ENCODE measurements at places on chromosomes 1 and 21.
A peak's percentile ranks its signal among the peaks of the same experiment; 100 is the strongest.

- no peak for DNase-seq
Measured at GRCh38 chr1:4019606-4020331, 119.7 kb upstream of the C1orf174 start.

- no peak for DNase-seq
Measured at GRCh38 chr21:36155603-36156338, 853 bp upstream of the DOP1B start.

DNA sequence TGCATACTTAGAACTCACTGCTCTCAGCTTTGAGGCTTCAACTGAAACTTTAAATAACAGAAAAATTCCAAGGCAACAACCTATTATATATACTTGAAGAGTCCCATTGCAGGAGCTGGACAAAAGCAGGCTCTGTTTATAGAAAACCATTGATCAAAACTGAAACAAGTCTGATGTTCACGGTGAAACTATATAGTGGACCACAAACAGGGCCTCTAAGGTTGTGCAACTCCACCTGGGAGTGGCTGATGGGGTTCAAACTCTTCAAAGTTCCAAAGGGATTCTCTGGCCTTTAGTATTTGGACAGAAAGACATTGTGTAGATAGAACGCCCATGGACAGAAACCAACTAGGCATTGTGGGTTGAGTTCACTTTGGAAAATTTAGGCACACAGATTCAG lies 140.3 kb downstream of the ZC3H11B start:
- DNase-seq: no peak

GRCh38 chr1:6785318-6785727 lies at the start of gene CAMTA1:
TSS of gene CAMTA1 (plus strand) at chr1:6785454. CDS start at chr1:6785531, 77 bp downstream.
- DNase-seq: no peak

DNA sequence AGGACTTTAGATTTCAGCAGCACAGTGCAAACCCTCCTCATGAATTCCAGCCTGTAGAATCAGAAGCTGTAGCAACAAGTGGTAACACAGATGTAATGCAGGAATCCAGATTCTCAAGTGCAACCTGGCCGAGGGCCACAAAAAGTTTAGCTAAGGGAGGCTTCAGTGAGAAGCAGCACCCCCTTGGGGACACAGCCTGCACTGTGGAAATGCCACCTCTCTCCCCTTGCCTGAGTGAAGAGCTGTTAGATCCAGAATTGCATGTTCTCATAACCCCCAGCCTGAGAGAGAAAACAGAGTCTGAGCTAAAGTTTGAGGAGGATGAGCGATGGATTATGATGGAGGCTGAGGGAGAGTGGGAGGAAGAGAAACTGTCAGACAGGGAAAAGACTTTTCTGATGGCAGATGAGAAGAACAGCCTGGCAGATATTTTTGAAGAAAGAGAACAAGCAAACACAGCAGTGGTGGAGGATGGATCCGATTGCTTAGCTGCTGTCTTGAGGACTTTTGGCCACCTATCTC lies 80.5 kb upstream of the BMP8A start:
- DNase-seq: no peak

DNA sequence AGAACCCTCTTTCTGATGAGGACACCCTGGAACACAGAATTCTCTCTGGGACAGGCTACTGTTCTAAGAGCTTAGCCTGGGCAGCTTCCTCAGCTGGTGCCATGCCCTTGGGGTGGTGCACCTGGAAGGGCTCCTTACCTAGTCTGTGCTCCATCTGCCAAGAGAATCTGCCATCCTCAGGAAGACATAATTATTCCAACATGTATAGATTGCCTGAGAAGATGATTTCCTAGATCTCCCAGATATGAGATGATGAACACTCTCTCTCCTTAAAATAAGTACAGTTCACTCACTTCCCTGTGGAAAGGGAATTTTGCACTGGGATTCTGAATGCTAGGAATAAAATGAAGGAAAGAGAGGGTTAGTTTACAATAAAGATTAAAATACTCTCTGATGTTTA lies 87.6 kb downstream of the NENF start:
- no peak for DNase-seq

GRCh38 chr1:24263746-24264145 lies 55.4 kb upstream of the GRHL3 start:
- DNase-seq: no peak

- DNase-seq: no peak
Measured at GRCh38 chr1:44571712-44572571, 102.3 kb downstream of the TMEM53 start.

DNA sequence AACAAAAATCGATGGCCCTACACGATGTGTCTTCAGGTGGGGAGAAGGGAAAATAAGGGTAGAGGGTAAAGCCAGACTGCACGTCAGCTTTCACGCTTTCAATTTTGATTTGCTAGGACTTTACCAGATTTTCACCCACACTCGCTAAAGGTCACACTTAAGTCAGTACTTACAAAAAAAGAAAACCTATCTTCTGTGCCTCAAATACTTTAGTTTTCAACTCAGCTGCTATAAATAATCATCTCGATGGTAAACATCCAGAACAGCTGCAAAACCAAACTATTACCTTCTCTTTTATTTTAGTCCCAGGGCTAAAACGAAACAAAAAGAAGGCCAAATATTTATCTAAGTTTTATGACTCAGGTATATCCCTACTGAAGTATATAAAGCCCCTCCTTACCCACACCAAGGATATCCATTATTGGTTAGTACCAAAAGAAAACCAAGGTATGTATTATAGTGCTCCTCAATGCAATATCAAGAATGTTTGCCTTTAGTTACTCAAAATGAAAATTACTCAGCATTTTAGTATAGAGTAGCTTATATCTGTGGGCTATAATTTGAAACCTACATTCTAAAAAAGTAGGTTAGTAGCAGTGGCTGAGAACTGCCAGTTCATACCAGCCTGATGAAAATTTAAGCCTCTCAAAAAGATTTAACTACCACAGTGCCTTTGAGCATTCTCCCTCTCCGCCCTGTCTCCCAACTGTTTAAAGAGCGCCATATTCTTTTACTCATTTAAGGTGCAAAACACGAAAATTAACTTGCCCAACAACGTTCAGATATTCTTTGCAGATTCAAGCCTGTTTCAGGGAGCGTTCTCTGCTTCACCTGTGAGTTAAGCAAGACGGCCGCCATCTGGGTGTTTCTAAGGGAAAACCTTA lies 1.5 kb downstream of the CSDE1 start:
- no peak for DNase-seq

- no peak for DNase-seq
Measured at GRCh38 chr1:88609051-88609450, 75.0 kb upstream of the PKN2 start.

DNA sequence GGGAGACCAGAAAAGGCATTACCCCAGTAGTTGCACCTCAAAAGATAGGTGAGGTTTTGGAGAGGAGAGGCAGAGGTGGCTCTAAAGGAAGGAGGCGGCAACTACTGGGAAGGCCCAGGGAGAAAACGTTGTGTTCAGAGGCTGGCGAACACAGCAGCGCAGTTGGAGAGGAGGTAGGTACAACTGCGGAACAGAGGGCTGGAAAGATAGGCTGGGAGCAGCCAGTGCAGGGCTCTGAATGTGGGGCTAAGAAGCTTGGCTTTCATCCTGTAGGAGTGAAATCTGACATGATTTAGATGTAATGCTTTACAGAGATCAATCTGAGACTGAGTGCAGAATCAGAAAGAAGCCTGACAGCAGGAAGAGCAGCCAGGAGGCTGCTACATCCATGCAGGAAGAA lies 13.0 kb downstream of the RIMS3 start:
- DNase-seq: no peak

GRCh38 chr1:225448146-225448805 lies 20.4 kb upstream of the LBR start:
- DNase-seq: no peak

DNA sequence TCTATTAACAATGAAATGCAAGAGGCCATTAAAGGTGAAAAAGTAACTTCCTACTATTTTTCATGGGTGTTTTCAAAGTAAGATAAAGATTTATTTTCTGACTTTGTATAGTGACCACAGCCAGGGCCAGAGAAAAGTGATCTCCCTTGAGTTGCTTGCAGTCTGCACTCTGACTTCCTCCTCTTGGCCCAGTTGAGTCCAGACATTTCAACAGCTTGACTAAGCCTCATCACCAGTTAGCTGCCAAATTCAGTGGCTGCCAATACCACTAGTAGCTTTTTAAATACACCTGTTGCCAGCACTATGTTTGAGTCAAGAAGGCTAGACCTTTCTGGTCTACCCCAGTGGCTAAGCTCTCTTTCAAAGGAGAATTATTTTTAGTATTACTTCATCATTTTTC lies 3.7 kb upstream of the NEK7 start:
- DNase-seq: no peak

DNA sequence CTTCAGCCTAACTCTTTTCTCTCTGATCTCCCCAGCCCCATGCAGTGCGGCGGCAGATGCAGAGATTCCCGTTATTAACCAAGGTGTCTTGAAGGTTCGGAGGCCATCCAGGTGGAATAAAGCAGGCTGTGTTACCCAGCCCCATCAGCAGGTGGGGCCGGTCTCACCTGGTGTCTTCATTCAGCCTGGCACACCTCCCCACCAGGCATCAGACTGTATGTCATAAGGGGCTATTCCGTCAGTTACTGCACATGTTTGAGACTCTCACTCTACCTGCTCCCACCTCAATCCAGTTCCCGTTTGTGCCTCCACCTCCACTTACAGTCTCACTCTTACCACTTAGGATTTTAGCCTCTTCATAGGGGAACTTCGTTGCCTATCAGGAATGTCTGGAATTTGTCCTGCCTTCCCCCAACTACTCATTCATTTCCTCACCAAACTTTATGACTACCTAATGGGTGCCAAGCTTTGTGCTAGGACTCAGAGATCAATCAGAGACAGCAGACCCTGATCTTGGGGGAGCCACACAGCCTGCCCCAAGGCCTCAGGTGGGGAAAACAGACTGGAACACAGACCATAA lies 170.2 kb downstream of the PLPP3 start:
- peak; percentile 79 for DNase-seq

DNA sequence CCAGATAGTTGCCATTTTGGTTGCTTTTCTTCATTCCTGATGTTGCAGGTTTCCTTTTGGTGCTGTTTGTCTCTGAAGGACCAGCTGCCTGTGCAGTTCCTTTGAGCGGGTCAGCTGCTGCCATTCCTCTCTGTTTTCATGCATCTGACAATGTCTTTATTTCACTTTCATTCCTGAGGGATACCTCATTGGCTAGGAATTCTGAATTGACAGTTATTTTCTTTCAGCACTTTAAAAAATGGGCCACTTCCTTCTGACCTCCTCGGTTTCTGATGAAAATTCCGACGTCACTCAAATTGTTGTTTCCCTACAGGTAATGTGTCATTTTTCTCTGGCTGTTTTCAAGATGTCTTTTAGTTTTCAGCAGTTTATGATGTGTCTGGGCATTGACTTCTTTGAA lies 24.8 kb downstream of the CCSAP start:
- no peak for DNase-seq
